Erythroblast (primary cell): ENCODE measurements at places on chromosomes 3 and 15.

DNA sequence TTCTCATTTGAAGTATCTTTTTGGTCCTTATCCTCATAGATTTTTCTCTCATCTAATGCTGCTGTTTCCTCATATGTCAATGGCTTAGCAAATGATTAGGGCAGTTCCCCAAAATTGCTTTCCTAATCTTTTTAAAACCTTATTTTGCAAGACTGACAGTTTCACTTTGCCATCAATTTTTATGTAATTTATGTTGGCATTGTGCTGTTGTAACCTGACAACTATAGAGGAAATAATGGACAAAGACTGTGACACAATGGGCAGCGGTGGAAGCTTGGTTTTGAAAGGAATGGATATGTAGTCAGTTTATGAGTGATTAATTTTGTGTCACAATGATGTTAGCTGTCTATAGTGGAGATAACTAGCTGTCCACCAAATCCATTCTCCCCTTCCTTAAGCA, 10.6 kb upstream of the SH3BP5 start:
- DNase-seq = no peak

- DNase-seq = no peak
Measured at GRCh38 chr3:54131890-54132289, 9.5 kb downstream of the CACNA2D3 start.

DNA sequence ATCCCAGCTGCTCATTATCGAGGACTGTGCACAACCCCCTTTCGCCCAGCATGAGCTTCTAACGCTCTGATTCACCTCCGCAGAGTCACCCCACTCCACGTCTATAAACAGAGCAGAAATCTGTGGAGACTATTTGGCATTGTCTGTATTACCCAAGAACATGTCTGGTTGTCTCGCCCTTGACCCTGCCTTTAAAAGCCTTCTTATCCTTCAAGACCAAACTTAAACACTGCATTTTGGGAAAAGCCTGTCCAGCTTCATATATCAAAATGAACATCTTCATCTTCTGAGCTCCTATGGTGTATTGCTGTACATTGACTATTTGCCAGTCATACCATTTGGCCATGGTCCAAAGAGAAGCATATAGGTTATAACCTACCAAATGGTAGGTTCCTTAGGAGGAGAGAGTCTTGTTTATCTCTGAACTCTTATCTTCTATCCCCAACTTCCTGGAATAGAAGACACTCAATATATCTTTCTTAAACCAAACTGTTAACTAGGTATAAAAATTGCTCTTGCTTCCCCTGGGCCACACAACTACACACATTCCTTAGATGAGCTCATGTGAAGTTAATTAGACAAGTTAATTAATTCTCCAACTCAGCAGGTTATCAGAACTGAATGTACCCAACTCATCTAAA, 90.1 kb downstream of the FBN1 start:
- DNase-seq = peak; percentile 85

DNA sequence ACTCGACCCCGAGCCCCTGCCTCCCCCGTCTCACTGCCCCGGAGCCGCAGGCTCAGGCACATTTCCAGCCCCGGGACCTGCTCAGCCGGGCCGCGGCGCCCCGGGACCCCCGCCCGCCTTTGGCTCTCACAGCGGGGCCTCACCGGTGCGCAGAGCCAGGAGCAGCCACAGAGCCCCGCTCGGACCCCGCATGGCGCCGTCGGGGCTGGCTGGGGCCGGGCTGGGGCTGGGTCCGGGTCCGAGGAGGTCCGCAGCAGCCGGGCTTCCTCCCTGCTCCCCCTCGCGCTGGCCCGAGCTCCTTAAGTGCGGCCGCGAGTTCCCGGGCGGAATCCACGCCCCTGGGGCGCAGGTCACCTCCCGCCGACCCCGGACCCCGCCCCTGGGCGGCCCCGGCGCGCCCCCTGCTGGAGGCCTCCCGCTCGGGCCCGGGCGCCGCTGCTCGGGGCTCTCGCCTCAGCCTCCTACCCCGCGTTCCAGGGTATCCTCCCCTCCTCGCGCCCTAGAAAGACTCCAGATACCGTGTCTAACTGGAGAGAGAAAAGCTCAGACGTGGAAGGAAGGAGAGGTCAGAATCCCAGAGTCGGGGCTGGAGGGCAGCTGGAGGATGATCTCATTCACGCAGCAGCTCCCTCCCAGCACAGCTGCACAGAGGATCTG, at the start of gene MELTF:
MELTF (minus strand) TSS at position 307 of the 657 bp plus-strand sequence; CDS start at position 192, 115 bp downstream.
- DNase-seq = peak; percentile 87

GRCh38 chr3:172270557-172271166, 177.6 kb downstream of the GHSR start:
- no peak for DNase-seq

- no peak for DNase-seq
Measured at GRCh38 chr15:88674661-88675060, 35.8 kb downstream of the ISG20 start.

- no peak for DNase-seq
Measured at GRCh38 chr3:112639455-112640225, 1.3 kb downstream of the CCDC80 start.

DNA sequence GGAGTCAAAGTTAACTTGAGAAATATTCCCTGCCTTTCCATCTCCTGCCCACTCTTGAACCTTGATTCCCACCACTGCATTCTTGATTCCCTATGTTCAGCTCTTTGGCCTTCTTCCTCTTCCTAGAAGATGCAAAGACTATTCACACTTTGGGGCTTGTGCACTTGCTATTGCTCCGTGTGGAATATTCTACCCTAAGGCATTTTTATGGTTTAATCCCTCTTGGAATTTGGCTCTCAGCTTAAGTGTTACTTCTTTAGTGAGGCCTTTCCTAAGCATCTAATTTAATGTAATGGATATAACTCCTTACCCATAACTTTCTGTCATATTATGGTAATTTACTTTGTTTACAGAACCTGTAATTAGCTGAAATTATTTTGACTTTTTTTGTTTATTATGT, 318.9 kb upstream of the COL8A1 start:
- no peak for DNase-seq
